MM.1S (cell line): ENCODE measurements at places on chromosomes 5 and 9.

DNA sequence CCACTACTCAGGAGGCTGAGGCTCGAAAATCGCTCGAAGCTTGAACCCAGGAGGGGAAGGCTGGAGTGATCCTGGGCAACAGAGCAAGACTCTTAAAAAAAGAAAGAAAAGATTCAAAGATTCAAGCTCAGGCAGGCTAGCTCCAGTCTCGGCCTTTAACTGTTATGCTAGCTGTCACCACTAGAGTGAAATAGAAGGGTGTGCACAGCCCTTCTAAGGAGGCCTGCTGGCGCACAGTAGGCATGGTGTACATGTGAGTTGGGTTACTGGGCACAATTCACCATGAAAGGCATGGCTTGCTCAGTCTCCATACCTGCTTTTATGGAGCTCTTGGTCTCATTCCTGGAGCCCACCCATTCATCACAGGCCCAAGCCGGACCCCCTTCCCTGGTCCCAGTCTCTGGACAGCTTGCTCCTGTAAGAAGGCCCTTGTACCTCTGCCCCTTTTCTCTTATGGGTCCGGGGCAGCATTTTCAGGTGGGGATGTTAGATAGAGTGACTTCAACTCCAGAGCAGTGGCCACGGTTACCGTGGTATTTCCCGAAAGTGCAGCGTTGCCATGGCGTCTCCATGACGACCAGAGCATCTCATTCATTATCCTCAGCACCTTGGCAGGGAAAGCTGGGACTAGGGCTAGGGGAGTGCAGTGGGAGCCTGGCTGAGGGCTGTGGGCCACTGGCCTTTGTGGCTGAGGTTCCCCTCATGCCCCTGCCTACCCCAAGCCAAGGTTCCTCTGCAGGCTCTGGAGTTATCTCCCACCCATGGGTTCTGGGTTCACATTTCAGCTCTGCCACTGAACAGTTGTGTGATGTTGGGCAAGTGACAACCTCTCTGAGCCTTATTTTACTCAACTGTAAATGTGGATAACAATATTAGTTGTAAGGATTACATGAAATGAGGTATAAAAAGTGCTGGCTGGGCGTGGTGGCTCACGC lies 5.7 kb downstream of the NDST1 start:
- DNase-seq = no peak

DNA sequence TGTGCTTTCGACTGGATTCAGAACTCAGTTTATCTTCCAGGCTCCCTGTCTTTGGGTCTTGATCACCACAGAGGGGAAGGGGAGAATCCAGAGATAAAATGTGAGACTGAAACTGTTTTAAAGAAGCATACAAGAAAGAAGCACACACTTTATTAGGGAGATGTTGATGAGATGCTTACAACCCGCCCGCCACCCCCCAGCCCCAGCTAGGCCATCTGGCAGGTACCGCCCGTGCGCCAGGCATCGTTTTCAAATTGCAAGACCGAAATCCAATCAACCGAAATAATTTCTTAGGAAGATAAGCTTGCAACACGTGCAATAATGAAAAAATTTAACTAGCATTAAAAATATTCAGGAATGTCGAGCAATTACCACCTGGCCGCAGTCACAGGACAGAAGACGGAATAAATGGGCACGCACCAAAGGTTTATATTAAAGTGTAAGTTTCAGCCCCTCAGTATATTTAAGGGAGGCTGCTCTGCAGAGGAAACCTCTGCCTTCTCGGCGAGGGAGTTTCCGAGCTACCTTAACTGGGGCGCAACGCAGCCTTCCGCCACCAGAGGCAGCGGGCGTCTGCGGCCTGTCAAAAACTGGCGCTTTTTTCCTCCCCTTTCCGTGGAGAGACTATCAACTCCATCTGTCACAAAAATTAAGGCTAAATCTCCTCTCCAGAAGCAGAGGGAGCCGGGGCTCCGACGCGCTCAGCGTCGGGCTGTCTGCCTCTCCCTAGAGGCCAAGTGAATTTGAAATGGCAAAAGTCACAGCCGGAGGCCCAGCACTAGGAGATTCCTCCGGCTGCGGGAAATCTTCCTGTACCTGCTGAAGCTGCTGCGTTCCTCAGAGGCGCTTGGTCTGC lies 996 bp upstream of the GAS1 start:
- DNase-seq = peak; percentile 83

- no peak for DNase-seq
Measured at GRCh38 chr9:12698266-12698665, 5.1 kb downstream of the TYRP1 start.

- DNase-seq = no peak
Measured at GRCh38 chr5:123871373-123871772, 359.4 kb downstream of the CSNK1G3 start.

GRCh38 chr5:140671472-140672125 lies 1.8 kb downstream of the DND1 start:
- DNase-seq = no peak

DNA sequence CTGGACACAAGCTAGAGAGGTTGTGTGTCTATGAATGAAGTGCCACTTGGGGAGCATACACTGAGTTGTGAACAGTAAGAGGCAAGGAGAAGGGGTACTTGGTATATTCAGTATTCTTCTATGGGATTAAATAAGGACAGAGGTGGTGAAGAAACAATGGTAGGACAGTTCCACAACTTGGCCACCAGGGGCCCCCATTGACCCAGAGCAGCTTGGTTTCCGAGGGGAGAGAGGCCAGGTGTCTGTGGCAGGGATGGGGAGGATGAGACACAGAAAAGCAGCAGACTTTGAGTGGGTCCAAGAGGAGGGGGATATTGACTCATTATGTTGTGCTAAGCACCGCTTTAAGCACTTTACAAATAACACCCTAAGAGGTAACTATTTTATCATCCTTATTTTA lies 220.6 kb downstream of the MELK start:
- peak; percentile 10 for DNase-seq

DNA sequence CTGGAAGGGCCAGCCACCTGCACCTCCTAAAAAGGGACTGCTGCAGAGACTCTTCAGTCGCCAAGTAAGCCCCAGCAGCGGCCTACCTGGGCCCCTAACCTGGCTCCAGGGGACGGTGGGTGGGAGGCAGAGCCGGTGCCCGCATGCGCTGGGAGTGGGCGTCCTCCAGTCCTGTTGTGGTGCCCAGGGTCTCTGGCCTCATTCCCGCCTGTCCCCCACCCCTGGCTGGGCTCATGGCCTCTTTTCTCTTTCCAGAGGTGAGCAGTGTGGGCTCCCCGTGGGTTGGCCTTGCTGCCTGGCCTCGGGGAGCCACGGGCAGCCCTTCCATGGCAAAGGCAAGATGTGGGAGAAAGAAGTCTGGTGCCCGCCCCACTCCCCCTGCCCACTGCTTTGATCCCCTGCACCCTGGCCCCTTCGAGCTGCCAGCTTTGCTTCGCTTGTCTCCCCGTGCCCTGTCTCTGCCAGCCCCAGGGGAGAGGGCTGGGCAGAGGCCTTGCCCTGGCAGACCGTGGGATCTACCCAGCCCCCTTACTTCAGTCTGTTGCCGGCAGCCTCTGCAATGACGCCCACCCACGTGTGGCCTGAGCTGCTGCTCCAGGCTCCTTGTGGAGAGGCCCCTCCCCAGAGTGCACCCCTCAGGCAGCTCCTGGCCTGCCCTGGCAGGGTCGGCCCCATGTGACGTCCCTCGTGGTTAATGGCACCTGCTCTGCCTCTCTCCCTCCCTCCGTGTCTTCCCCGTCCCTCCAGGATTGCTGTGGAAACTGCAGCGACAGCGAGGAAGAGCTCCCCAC lies 5.4 kb upstream of the PRR7 start:
- no peak for DNase-seq

DNA sequence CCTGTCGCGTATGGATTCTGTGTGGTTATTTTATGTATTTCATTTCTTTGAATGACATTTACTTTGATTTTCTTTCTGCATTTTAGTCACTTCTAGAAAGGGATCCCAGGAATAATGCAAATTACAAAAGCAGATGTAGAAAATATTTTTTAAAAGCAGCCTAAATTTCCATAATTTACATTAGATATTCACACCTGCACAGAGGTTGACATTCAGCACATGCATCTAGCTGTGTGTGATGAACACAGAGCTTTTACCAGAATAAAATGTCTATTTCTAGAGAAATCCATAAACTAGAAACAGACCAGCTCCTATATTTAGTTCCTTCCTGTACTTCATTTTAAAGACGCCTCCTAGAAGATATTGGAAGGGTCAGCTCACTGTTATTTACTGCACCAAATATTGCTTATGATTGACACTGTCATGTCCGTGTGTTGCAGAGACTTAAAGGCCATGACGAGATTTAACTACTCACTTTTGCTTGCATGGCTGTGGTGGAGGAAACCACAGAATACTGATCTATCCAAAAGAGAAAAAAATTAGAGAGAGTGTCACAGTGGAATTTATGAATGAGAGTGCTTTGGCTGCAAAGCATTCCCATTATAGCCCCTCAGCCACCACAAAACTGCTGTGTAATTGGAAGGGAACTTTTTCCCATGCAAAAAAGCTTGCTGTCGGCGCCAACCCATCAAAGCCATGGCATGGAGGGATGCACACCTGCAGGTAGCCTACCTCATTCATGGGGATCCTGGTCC lies 58.1 kb downstream of the EBF1 start:
- no peak for DNase-seq

DNA sequence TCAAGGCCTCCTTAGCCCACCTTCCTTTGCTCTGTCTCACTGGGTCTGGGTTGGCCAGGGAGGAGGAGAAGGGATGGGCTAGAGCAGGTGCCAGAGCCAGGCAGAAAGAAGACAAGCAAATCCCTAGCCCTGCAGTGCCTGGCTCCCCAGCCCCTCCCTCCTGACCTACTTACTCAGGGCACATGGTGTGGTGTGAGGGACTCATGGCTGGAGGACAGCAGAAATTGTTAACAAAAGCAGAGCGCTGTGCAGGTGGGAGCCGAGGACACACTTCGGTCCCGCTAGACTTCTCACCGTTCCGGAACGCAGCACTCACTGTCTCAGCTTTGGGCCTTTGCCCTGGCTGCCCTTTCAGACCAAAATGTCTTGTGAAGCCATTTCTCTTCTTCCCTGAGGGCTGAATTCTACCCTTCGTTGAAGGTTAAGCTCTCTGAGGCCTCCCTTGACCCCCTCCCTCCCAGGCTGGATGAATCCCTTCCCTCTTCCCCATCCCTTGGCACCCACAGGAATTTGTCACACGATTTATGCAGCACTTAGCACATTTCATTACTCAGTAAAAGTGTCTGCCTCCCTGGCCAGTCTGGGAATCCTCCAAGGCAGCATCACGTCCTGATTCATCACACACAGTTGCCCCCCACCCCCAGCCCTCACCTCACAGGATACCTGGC lies 263.9 kb upstream of the TRPC7 start:
- DNase-seq = no peak

GRCh38 chr9:136010615-136011361 lies 49.6 kb upstream of the UBAC1 start:
- DNase-seq = no peak

DNA sequence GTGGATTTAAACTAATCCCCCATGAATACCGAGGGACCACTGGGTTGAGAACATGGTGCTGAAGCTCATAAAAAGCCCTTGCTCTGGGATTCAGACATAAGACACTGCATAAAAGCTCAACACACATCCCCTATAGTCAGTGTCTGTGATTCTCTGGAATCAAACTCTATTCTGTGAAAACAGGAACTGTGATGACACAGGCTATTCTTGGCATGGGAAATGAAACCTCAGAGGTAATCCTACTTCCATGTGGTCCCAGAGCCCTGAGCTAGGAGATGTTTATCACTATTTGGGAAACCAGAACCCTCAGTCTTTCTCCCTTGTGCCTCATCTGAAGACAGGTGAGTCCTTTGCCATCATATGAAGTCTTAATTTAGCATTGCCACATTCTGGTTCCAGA lies 135.4 kb upstream of the PRSS3 start:
- DNase-seq = no peak

GRCh38 chr9:124149992-124150391 lies 107.8 kb upstream of the NEK6 start:
- DNase-seq = no peak

DNA sequence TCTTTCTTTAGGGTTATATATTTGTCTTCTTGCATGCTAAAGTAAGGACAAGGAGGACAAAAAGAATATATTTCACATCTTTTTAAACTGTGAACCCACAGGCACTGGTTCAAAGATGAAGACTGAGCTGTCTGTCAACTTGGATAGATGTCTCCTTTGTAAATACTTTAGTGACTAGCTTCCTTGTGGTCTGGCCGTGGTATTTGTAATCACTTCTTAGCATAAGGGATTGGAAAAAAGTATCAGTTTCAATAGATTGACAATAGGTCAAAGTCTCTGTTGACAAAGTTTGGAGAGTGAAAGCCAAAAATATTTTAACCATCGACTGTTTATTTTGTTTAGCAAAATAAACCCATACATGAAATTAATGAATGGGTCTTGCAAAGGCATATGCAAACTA lies 91.4 kb downstream of the TMEM167A start:
- DNase-seq = no peak

GRCh38 chr9:14451949-14452348 lies 138.0 kb upstream of the NFIB start:
- no peak for DNase-seq

- no peak for DNase-seq
Measured at GRCh38 chr5:59416451-59416850, 477.1 kb downstream of the PDE4D start.

DNA sequence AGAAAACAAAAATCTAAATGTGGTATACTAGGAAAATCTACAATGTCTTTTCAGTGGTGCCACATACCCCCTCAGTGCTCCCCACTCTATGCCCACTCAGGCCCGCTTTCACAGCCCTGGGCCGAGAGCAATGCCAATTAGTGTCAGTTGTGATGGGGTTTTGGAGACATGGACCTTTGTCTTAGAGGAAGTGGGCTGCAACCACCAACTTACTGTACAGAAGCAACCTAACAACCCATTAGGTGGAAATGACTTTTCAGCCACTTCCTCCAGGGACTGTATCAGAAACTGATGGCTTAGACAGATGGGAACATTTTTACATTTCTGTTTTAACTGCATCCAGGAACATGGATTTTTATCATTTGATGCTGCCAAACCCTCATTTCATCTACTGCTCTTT lies 268.0 kb downstream of the BNC2 start:
- no peak for DNase-seq

DNA sequence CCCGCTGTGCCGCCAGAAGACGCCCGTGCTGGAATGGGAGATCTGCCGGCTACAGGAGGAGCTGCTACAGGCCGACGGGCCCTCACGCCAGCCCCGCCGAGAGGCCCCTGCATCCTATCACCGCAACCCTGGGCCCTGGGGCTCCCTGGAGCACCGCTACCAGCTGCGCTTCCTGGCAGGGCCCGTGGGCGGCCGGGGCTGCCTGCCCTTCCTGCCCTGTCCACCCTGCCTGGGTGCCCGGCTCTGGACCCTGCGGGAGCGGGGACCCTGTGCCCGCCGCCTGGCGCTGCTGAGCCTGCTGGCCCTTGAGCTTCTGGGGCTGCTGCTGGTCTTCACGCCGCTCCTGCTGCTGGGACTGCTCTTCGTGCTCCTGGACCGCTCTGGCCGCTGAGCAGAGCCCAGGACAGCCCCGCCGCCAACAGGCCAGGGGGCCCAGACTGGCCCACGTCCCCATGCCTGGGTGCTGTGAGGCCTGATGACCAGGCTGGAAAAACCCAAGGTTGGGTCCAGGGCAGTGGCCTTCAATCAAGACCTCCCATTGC lies 3.8 kb downstream of the RNF208 start:
- DNase-seq = no peak

GRCh38 chr5:10162468-10162867 lies 87.2 kb downstream of the ATPSCKMT start:
- DNase-seq = no peak
